Posterior vena cava (tissue), 2 donors: ENCODE measurements at places on chromosomes 6 and 20.

DNA sequence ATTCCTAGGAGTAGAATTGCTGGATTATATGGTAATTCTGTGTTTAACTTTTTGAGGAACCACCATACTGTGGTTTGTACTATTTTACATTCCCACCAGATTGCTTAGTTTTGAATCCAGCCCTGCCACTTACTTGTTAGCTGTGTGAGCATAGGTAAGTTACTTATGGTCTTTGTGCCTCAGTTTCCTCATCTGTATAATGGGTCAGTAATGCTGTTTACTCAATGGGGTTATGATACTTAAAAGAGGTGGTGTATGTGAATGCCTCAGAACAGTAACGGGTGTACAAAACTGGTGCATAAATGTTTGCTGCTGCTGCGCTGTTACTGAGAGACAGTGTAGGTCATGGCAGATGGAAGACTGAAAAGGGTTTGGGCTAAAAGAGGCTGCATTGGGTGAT, 239.3 kb downstream of the NRN1 start:
- DNase-seq, result no peak

DNA sequence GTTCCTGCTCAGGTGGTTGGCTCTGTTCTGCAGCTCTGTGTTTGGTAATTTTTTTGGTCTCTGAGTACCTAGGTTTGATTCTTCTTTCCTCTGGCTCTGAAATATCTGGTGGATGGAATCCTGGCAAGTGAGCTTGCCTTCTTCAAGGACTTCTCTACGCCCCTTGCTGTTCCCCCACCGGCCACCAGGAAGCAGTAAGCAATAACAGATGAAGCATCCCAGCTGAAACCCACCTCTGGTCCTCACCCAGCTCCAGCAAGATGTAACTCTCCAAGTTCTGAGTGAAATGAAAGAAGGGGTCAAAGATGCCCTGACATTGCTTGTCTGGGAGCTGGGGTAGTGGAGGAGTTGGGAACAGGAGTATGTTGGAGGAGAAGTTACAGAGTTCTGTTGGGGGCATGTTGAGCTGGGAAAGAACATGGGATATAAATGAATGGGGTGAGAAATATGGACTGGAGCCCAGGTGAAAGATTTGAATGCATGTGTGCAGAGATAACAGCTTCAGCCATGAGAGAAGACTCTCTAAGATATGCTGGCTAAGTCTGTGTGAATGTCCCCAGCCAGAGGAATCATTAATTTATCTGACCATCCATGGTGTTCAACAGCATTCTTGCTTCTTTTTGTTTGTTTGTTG, 51.3 kb upstream of the GLP1R start:
- DNase-seq, result no peak

GRCh38 chr6:17842014-17842776, 135.5 kb upstream of the NUP153 start:
- DNase-seq, result no peak

DNA sequence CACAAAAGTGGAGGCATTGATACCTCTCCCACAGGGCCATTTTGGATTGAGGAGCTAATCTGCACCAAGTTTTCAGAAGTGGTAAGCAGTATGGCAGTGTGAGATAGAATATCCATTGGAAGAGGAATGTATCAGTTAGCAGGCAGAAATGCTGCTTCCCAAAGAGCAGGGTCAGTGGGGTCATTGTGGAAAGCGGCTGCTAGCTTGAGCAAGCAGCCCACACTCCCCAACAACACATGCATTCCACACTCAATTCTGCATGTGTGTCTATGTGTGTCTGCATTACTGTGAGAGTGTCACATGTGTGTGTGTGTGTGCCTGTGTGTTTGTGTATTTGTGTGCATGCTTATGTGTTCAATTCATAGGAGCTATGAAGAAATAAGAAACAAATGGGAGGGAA, 190.9 kb upstream of the FOXA2 start:
- DNase-seq, result no peak

DNA sequence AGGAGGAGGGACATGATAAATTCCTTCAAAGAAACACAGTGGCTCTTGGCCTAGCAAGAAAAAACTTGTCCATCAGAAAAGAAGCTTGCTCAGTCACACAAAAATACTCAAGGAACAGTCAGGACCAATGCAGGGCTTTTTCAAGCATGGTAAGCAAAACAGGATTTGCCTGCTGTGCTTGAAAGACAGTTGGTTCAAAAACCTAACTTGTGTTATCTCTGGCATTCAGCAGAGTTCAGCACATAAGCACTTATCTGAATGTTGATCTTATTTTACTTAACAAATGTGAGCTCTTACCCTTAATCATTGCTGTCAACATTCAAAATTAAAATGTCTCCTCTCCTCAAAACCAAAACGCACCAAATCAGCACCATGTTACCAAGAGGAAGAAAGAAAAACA, 38.3 kb downstream of the ATG5 start:
- DNase-seq, result no peak

GRCh38 chr6:2848851-2849250, 7.2 kb upstream of the SERPINB1 start:
- no peak for DNase-seq

- no peak for DNase-seq
Measured at GRCh38 chr6:22451962-22452361, 117.4 kb upstream of the HDGFL1 start.

DNA sequence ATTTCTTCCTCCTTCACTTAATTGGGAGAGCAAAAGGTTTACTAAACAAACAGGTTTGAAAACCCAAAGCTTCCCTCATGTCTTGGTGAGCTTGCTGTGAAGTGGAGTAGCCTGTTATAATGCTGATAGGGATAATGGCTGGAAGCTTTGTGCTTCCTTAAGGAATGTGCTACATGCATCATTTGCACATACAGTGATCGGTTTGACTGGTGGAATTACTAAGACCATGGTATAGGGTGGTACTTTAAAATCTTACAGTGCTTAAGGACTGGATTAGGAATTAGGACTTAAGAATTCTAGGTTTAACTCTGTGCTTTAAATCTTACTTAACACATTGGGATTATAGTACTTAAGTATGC, 75.7 kb downstream of the ARID1B start:
- no peak for DNase-seq

DNA sequence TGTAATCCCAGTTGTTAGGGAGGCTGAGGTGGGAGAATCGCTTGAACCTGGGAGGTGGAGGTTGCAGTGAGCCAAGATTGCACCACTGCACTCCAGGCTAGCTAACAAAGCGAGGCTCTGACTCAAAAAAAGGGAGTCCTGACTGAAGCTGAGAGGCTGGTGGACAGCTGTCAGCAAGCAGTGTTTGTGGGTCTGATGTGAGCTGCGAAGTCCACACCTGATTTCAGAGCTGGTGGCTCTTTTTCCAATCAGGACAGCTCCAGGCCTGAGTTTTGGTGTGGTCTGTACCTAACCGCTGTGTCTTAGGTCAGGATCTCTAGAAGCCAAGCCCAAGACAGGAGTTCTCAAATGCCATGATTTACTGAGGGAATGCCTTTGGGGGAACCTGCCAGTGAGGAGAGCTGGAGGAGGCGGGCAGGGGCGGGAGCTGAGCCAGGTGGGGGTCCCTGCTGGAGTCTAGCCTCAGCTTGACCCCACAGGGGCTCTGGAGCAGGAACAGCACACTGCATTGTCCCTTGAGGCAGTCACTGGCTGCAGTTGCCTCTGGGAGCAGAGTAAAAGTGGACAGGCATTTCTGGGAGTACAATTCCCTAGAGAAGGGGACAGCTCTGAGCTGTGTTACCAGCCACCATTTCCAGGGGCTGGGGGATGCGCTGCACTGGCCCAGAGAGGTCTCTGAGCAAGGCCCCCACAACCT, 5.0 kb downstream of the GFRA4 start:
- peak; percentile 64 for DNase-seq

DNA sequence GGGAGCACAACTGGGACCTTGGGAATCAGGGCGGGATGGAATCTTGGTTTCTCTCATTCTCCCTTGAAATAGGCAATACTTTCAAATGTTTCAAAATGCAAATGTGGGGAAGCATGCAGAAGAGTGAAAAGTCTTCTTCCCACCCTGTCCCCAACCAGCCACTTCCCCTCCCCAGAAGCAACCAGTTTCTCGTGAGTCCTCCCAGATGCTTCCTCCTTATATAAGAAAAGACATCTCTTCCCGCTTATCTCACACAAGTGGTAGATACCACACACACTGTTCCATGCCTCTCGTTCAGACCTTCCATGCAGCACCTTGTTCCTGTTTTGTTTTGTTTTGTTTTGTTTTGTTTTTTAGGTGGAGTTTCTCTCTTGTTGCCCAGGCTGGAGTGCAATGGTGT, 25.1 kb downstream of the HCK start:
- DNase-seq, result no peak

- DNase-seq, result no peak
Measured at GRCh38 chr6:107729098-107729497, 95.0 kb downstream of the SCML4 start.

GRCh38 chr6:53627391-53628218, 38.0 kb downstream of the KLHL31 start:
- no peak for DNase-seq

DNA sequence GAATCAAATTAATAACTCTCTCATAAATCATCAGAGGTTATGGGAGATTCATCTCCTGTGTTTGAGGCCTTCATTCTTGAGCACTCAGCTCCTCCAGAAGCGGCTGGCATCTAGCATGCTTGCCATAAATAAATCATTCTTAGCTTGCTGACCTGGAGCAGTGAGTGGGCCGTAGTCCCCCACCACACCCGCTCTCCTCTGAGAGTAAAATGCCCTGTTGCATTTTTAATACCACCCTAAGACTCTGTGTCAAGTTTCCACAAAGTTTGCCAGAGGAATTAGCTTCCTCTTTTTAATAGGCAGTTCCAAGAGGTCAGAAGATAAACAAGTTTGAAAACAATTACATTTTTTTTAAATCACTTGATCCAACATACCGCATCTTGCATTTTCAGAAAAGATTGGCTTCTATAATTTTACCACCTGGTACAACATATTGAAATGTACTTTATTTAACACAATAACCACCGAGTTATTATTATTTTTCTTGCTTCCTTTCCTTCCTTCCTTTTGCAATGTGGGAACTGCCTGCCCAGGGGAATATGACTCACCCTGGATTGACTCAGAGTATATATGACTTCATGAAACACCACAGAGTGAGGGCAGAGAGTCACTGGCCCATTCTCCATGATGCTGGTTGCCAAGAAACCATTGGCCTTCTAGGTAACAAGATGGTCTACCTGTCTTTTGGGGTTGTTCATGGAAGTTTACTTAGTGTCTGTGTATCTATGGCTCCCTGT, 29.4 kb upstream of the CLIC5 start:
- no peak for DNase-seq

DNA sequence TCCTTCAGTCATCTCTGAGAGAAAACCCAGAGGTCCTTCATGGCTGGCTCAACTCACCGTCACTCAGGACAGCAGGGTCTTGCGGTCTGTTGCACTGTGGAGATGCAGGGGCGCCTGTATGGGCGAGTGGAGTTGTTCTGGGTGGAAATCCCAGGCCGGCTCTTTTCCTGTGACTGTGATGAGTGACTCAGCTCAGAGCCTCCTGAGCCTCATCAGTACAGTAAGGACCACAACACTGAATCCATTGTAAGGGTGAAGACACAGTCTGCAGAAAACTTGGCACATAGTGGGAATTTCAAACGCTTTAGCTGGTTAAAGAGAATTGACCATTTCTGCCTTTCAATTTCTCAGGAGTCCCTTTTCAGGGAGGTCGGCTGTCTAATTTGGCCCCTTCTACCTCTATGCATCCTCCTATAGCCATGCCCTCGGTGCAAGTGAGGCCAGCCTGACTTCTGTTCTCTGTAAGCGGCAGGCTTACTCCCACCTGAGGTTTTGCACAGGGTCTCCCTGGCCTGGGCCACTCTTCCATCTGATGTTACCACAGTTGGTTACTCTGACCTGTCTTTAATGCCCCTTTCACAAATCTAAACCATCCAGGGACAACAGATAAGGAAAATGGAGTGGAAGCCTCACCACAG, 35.5 kb upstream of the TBXT start:
- DNase-seq, result no peak

DNA sequence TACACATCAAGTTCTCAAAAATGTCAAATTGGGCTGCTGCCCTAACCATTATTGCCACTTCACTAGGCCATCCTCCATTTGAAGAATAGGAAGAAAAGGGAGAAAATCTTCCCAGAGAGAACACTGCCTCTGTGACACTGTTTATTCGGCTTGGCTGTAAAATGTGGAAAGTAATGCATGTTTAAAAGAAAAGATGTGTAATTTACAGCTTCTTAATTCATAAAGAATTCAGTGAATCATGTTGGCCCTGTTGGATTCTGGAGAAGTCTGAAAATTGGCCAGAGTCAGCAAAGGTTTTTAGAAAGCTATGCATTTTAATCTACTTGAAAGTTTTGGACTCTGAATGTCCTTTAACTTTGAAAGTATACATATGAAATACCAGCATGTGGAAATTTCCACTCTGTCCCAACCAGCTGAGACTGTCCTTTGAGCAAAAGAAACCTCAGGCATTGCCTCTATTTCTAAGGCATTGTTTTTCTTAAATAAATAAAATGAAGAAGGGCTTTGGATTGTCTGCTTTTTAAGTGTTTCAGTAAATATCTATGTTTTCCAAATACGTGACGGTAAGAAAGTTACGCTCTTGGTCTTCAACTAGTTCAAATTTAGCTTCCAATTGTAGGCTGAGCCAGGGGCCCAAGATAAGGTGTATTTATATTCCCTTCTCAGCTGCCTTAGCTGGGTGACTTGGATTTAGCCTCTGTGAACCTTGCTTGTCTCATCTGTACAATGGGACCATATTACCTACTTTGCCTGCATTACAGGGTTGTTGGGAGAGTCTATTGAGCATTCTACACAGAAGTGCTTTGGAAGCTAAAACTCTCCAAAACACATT, 222.2 kb downstream of the UST start:
- DNase-seq, result no peak

- no peak for DNase-seq
Measured at GRCh38 chr6:35605600-35605999, 83.1 kb downstream of the FKBP5 start.

GRCh38 chr20:2164966-2165365, 63.3 kb downstream of the STK35 start:
- peak; percentile 65 for DNase-seq

GRCh38 chr20:45813006-45813340, 529 bp downstream of the UBE2C start:
- DNase-seq, result no peak

GRCh38 chr6:169208011-169208410, 45.6 kb downstream of the THBS2 start:
- no peak for DNase-seq

GRCh38 chr6:132131351-132131750, 180.2 kb upstream of the CCN2 start:
- no peak for DNase-seq

DNA sequence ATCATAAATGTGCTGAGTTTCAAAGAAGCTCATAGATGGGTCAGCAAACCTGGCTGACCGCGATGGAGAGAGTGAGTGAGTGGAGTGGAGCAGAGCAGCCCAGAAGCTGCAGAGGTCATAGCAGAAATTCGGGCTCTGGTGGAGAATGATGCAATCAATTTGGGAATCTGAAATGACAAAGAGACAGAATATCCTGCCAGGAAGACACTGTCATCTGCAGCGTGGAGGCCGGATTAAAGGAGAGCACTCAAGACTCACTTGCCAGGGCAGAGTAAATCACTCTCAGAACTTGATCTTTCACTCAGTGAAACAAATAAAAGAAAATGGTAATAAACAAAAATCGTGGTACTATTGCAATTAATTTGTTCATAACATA, 109.6 kb upstream of the RREB1 start:
- DNase-seq, result no peak
